ENCODE measurements at places on chromosomes 13 and 19.

DNA sequence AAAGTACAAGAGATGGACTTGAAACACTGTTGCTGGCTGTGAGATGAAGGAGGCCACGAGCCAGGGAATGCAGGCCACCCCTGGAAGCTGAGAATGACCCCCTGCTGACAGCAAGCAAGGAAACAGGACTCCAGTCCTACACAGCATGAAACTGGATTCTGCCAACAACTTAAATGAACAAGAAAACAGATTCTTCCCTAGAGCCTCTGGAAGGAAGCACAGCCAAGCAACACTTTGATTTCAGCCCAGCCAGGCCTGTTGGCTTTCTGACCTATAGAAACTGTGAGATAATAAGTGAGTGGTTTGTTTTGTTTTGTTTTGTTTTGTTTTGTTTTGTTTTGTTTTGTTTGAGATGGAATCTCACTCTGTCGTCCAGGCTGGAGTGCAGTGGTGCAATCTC lies 105.3 kb upstream of the CACNA1A start:
- no peak for DNase-seq

DNA sequence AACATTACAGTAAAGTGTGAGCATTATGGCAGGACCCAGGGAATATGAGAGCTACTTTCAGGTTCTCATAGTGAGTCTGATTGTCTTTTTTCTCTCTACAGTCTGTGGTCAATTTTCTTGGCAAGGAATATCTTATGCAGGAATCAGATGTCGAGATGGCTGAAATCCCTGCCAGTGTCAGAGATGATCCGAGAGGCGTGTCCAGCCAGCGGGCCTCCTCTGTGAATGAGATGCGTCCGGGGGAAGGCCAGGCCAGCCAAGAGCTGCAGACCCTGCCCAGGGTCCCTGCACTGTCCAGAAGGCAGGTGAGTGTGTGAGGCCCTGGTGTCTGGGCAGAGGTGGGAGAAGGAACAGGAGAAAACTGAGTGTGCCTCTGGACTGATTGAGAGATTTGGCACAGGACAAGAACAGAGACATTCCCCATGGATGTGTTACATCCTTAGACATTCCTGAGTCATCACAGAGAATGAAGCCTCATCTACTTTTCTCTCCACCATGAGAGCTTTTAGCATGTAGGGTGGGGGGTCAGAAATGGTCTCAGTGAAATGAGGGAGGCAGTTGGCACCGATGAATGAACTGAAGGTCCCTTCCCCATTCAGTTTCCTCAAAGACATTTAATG lies 27.3 kb upstream of the EDDM13 start:
- peak; percentile 46 for DNase-seq

GRCh38 chr13:22399801-22400420 lies 729.0 kb downstream of the FGF9 start:
- no peak for DNase-seq

DNA sequence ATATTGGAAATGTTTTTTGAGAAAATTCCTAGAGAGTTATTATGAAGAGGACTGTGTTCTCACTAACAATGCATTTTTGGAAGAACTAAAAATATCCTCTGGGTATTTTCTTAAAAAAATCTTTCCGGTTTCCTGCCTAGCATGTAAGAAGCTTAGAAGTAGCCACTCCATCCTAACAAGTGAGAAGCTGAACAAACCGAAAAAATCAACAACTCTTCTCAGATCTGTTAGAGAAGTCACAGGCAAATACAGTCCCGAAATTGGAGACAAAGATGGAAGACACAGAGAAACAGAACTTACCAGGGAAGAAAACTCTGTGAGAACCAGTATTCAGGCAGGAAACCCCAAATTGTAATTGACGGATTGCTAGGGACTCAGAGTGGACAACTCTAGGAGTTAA lies 173.0 kb downstream of the KLF12 start:
- no peak for DNase-seq

DNA sequence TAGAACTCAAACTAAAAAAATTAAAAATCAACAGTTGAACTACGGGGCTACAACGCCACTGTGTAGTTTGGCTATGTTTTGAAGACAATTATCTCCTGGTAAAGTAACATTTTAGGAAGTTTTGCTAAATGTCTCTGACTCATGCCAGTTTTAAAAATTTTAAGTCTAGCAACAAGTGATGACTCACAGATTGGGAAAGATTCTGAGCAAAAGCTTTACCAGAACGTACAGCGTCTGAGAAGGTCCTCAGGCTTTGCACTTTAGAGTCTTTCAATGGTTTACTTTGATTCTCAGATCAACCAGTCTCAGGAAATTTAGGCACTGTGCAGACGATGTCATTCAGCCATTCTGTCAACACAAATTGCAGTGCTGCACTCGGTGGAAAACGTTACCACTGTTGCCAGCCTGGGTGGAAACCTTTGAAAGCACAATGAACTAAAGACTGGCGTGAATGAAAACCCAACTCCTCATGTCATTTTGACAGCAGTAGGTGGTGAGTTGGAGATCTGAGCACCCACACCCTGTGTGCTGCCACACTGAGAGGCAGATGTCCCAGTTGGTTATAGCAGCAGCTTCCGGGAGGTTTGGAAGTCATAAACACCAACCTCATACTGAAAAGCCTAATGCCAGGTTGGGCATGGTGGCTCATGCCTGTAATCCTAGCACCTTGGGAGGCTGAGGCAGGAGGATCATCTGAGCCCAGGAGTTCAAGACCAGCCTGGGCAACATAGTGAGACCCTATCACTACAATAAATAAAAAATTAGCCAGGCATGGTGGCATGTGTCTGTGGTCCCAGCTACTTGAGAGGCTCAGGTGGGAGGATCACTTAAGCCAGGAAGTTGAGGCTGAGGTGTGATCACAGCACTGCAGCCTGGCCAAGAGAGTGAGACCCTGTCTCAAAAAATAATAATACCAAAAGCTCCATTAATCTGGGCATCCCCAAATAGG lies 6.3 kb upstream of the WTIP start:
- peak; percentile 84 for DNase-seq

DNA sequence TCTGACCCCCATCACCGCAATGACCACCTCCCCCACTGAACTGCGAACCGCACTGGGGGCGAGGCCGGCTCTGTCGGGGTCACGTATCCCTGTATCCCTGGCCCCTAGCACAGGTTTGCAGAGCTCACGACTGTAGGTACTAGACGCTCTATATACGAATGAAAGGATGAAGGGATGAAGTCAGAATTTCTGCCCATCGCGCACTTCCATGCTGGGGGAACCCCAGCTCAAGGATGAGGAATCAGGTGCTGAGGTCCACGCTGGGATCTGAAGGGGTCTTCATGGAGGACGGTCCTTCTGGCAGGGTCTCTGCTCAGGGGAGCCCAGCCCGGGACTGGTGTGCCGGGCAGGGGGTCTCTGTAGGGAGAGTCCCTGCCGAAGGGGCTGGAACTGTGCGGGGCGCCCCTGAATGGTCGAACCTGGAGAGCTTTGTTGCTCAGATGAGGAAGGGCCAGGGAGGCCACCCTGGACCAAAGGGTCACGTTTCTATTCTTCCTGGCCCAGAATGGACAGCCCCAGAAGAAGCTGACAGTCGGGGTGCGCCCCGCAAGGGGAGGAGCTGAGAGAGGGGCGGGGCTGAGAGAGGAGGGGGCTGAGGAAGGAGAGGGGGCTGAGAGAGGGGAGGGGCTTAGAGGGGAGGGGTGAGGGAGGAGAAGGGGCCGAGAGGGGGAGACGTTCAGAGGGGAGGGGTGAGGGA lies 37.9 kb upstream of the SEMA6B start:
- DNase-seq: peak; percentile 33

- no peak for DNase-seq
Measured at GRCh38 chr13:112346899-112347229, 29.3 kb upstream of the SPACA7 start.

- DNase-seq: no peak
Measured at GRCh38 chr13:20691616-20692015, 11.9 kb upstream of the IL17D start.

DNA sequence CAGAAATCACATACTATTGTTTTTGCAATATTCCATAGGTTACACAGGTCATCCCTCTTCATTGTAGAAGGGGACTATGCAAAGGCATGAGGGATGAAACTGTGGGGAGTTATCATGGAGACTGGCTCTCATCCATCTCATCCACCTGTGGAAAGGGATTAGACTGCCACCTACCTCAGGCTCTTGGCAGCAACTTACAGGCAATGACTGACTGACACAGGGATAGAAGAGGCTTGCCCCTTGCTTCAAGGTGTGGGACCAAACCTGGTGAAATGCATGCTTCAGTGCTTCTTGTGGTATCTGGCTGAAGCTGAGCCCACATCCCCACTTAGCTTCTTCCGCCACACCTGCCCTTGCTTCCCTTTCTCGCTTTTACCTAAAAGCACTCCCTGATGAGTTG lies 341.3 kb downstream of the GPC5 start:
- DNase-seq: no peak

GRCh38 chr19:3243819-3244700 lies 19.6 kb downstream of the CELF5 start:
- DNase-seq: peak; percentile 39

GRCh38 chr19:52584736-52585440 lies 14.8 kb downstream of the ZNF701 start:
- no peak for DNase-seq

GRCh38 chr13:68697551-68697950 lies 1410.1 kb upstream of the ATXN8OS start:
- DNase-seq: no peak

- no peak for DNase-seq
Measured at GRCh38 chr19:18784786-18785120, 6.4 kb downstream of the COMP start.

DNA sequence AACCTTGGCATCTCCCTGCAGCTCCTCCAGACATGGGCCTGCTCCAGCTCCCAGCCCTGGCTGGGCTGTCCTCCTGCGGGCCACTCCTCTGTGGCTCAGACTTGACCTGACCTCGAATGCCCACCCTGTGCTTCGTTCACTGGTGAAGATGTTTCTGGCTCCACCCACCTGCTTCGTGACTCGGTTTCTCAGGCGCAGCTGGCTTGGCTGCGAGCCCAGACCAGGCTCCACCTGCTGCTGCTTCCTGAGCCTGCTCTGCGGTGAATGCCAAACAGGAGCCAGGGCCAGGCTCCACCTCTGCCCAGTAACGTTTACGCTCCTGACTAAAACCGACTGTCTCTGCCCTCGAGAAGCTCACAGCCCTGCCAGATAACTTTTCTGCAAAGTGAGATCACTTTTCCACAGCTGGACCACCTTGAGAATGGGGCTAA lies 8.9 kb upstream of the RSPH6A start:
- DNase-seq: no peak

- DNase-seq: peak; percentile 36
Measured at GRCh38 chr13:26377038-26377437, 123.1 kb downstream of the CDK8 start.

GRCh38 chr13:27130223-27130978 lies 41.2 kb downstream of the USP12 start:
- DNase-seq: peak; percentile 46

- DNase-seq: no peak
Measured at GRCh38 chr13:112486386-112487126, 101.4 kb downstream of the TUBGCP3 start.

DNA sequence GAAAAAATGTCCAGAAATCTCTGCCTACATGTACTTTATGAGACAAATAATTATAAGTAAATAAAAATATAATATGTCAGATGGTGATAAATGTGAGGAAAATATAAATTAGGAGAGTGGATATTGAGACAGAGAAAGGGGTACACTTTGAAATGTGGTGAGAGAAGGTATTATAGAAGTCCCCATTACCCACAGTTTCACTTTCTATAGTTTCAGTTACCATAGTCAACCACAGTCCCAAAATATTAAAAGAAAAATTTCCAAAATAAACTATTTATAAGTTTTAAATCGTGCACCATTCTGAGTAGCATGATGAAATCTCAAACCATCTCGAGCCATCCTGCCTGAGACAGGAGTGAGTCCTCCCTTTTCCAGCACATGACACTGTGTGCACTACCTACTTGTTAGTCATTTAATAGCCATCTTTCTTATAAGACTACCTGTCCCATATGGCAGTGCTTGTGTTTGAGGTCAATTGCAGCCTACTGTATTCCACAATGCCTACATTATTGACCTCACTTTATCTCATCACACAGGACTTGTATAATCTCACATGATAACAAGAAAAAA lies 653.7 kb downstream of the DACH1 start:
- DNase-seq: no peak

- DNase-seq: peak; percentile 38
Measured at GRCh38 chr19:54481326-54481930, 8.3 kb upstream of the CDC42EP5 start.

Data from EL (cell line).